ENCODE measurements at places on chromosomes 5 and 9.

- peak; percentile 45 for DNase-seq
Observed at GRCh38 chr5:33701251-33701650, 190.5 kb downstream of the ADAMTS12 start.

GRCh38 chr5:167442922-167443321, 848.5 kb upstream of the WWC1 start:
- peak; percentile 11 for DNase-seq

DNA sequence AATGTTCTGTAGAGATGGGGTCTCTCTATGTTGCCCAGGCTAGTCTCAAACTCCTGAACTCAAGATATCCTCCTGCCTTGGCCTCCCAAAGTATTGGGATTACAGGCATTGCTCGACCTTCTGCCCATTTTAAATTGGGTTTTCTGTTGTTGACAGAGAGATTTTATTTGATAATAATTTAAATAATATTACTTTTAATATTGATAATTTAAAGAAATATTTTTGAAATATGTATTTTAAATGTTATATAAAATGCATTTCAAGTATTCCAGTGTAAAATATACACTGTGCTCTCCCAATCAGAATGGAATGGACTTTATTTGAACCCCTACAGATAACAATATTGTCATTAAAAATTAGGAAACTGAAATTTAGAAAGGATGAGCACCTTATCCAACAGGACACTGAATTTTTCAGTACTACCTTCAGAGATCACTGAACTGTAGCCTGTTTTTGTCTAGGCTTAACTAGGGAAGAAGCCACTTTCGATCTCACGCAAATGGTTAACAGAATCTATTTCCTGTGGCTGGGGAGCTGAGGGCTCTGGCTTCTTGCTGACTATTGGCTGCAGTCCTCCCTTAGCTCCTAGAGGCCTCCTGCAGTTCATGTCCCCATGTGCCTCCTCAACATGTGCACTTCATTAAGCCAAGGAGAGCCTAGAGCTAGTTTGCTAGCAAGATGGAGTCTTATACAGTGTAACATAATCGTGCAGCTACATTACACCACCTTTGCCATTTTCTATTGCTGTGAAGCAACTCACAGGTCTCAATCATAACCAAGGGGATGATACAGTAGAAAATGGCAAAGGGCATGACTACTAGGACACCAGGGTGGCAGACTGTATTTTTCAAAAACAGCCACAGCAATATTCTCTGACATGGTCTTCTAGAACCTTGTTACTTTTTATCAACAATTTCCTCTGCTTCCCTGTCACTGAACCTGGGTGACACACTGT, 150.0 kb downstream of the CDC42SE2 start:
- DNase-seq: no peak

- no peak for DNase-seq
Observed at GRCh38 chr5:154202379-154203260, 12.1 kb downstream of the GALNT10 start.

GRCh38 chr5:174636094-174636493, 88.3 kb upstream of the MSX2 start:
- no peak for DNase-seq

GRCh38 chr9:34601937-34602573, 9.8 kb downstream of the RPP25L start:
- DNase-seq: no peak

- peak; percentile 42 for DNase-seq
Observed at GRCh38 chr9:72579190-72579589, 57.8 kb downstream of the TMC1 start.

GRCh38 chr5:83517072-83517687, 45.6 kb downstream of the VCAN start:
- DNase-seq: peak; percentile 34

GRCh38 chr9:73053543-73053942, 98.1 kb upstream of the ANXA1 start:
- DNase-seq: no peak

DNA sequence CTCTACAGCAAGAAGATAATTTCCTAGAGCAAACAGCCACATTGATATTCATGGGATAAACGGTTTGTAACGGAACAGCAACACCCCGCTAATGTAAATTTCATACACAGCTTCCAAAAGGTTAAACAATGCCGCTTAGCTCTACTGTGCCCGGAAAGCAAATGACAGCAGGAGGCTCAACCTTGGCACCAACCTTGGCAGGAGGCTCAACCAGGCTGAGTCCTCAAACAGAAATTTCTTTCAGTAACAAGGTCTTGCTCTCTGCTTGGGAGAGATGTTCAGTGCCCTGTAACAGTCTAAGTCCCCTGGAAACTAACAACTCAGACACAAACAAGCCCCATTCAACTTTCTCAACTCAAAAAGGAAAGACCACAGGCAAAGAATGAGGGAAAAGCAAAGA, 11.1 kb upstream of the PPP1R2B start:
- no peak for DNase-seq

DNA sequence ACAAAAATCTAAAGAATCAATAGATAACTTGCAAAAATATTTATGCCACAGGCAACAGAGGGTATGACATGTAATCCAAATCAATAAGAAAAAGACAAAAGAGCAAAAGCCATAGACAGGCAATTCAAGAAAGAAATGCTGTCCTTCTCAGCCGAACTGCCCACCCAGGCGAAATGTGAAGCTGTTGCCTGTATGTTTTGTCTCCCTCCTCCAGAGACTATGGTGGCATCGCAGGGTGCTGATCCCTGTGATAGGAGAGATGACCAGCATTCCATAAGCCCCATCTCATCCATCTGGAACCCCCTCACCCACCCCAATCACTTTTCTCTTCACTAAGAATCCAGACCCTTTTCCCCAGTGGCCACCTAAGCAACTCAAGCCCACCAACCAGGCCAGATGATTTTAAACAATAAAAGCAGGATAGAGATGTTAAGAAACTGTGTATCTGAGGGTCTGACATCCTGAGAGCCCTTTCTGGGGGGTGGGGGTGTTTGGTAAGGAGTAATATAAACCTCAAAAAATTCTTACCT, 5.3 kb upstream of the ACSL6 start:
- no peak for DNase-seq

Measured in AG08395 (cell line).